ENCODE measurements at places on chromosomes 1 and 21. TPM values are rescaled to one million over a fixed set of nuclear protein-coding genes. Genes with fewer than 3 reads are reported as not detected.

The AUNIP gene
- total RNA-seq: 0.26 TPM

The LCE3E gene
- not detected for total RNA-seq

The ETV3 gene
- total RNA-seq: 27.0 TPM

DNA sequence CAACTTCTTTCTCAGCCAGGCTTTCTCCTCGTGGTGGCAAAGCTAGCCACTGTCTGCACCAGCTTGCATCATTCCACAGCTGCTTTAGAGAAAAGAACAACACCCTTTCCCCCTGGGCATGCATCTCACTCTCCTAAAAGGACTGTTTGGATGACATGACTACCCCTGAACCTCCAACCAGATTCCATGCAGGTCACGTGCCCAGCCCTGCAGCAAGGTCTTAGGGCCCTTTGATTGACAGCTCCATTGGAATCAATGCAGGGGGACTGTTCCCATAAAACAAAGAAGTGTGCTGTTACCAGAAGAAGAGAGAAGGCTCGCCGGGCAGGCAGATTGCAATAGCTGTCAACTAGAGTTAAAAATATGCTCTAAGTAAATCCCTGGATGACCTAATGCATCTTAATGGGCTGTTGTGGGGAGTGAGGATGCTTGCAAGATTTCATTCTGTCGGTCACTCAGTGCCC, 24.4 kb downstream of the KCNA2 start:
- no peak for DNase-seq

DNA sequence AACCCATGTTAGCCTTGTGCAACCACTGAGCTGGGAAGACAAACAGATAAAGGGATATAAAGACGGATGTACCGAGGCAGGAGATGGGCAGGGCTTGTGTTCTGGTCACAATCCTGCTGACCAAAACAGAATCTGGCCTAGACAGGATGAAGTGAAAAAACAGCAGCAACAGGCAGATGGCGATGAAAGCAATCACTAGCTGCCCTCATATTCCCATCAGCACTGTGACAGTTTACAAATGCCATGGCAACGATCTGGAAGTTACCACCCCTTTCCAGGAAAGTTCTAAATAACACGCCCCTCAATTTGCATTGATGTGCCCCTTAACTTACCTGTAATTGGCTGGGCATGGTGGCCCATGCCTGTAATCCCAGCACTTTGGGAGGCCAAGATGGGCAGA, 40.6 kb upstream of the CD46 start:
- DNase-seq: no peak

GRCh38 chr21:30227633-30228404, 11.9 kb upstream of the CLDN8 start:
- DNase-seq: peak; percentile 83

- DNase-seq: no peak
Observed at GRCh38 chr1:177384461-177384860, 213.7 kb downstream of the BRINP2 start.

- peak; percentile 23 for DNase-seq
Observed at GRCh38 chr1:114353262-114353661, 157.7 kb downstream of the TRIM33 start.

DNA sequence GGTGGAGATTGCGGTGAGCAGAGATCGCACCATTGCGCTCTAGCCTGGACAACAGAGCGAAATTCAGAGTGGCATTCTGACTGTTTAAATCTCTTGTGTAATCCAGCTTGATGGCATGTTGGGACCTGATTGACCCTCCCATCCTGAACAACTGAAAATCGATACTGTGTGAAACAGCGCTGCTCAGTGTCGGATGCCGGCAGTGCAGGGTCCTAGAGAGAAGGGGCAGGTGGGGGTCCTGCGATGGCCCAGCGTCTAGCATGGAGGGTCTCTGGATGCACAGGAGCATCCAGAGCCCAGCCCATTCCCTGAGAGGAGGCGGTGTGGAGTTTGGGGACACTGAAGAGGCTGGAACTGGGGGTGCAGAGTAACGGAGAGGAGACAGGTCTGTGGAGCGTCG, 15.8 kb downstream of the AGT start:
- DNase-seq: no peak

GRCh38 chr1:37574834-37575480, 18.2 kb downstream of the DNALI1 start:
- peak; percentile 34 for DNase-seq

DNA sequence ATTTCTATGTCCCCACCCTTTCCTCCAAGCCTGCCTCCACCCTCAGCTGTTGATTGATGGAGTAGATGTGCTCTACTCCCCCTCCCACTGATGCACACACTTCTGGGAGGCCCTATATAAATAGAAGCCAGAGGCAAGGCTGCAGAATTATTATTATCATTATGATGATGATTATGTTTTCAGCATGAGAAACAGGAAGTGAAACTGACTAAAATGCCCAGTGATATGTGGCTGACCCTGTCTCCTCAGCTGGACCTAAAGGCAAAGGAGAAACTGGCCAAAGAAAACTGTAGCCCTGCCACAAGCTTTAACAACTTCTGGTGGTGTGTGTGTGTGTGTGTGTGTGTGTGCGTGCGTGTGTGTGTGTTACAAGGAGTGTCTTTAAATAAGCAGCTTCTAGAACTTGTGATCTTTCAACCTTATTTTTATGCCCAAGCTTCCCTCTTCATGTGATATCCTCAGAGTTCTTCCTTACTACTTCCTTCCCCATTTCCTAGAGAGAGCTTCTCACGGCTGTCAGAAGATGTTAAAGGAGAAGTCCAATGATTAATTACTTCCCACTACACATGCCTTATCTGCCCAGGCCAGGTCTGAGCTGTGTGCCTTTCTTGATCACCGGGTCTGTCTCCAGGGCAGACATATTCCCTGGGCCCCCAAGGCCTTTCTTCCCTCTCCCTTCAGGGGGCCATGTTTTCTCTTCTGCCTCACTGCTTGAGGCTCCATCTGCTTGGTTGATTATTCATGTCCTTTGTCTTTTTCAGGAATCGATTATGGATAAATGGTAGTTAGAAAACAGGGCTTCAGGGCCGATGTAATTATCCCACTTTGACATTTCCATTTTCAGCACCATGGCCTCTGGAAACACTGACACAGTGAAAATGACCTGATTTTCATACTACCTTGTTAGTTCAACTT, 11.6 kb upstream of the MAPKAPK2 start:
- DNase-seq: no peak

DNA sequence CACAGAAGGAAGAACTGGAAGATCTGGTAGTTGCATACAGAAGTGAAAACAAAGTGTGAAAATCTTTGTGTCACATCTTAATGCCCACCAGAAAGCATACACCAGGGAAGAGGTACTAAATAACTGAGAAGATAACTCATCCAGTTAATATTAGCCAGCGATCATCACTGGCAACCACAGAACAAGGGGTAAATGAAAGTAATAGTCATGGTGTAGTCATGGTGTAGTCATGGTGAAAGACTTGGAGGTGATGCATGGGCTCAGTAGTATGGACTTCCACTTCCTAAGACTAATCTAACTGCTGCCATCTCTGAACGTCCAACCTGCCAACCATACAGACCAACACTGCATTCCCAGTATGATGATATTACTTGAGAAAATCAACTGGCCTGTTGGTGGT, 481.2 kb upstream of the NR5A2 start:
- no peak for DNase-seq

- no peak for DNase-seq
Observed at GRCh38 chr1:48681476-48682305, 95.0 kb downstream of the BEND5 start.

DNA sequence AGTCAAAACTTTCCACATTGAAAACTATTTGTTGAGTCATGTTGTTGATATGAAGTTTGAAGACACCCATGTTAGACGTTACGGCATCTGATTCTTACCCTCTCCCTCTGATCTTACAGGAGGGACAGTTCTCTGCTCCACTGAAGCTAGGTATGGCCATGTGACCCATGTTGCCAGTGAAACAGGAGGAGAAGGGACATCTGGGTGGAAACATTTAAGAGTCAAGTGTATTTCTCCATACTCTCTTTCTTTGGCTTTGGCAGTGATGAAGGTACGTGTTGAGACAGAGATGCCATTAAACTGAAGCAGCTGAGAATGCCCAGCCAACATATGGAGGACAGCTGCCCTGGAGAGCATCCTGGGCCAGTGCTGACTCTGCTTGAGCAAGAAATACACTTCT, 198.4 kb upstream of the PTGFR start:
- no peak for DNase-seq

DNA sequence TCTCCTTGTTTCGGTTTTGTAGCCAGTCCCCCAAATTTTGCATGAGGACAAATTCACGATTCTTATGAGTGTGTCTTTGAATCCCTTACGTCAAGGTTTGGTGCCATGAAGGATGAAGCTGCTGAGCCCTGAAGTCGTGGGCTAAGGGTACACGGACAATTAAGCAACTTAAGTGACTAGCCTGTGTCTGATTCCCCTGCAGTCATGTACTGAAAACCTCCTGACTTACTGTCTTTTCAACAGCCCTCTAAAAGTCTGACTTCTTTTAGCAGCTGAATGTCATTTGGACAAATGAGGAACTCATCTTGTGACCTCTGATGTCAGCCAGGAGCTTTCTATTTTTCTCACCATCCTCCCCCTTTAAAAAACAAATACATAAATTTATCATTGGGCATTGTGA, 27.1 kb upstream of the C1orf105 start:
- no peak for DNase-seq

GRCh38 chr1:26827663-26828062, 1.2 kb downstream of the ZDHHC18 start:
- DNase-seq: no peak

- DNase-seq: no peak
Observed at GRCh38 chr1:42961312-42962091, 2.8 kb upstream of the SLC2A1 start.

DNA sequence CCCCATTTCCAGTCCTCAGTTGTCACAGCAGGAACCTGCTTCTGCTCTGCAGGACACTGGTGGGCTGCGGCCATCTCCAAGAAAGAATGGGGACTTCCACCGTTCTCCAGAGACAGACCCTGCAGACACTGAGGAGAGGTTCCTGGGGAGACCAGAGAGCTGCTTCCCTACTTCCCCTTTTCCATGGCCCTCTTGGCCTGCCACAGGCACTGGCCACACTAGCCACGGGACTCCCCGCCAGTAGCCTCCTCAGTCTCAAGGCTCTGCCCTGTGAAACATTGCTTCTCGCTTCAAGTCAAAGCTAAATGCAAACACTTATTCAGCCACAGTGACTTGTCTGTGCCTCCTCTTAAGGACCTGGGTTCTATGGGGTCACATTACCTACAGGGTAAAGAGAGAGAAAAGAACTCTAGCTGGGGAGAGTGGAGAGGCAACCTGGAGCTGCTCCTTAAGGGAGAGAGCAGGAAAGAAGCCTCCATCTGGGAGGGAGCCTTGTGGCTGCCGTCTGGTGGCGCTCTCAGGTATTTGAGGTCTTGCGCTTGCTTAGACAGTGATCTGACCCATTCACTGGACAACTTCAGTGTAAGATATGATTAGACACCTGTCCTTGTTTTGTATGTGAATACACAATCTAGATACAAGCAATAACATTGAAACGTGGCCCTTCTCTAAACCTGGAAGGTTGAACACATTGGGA, 5.4 kb upstream of the SLAMF8 start:
- no peak for DNase-seq

DNA sequence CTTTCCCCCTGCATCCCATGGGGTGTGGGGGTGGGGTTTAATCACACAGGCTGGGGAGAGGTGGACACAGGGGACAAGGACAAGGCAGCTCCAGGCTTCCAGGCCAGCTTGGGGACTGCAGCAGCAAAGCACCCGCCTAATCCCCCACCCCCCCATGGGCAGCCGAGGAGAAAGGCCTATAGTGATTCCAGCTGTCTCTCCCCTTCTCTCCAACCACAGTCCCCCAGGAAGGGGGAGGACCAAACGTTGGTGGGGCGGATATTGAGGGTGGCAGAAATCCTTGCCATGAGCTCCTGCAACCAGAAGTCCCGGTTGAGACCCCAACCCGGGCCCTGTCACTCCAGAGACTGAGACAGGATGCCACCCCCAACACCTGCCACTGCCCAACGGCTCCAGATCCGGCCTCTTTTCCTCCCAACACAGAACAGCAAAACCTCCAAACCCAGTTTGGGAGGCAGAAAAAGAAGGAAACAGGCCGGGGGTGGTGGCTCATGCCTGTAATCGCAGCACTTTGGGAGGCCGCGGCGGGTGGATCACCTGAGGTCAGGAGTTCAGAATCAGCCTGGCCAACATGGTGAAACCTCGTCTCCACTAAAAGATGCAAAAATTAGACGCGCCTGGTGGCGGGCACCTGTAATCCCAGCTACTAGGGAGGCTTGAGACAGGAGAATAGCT, 1.7 kb downstream of the EPHA2 start:
- DNase-seq: no peak

DNA sequence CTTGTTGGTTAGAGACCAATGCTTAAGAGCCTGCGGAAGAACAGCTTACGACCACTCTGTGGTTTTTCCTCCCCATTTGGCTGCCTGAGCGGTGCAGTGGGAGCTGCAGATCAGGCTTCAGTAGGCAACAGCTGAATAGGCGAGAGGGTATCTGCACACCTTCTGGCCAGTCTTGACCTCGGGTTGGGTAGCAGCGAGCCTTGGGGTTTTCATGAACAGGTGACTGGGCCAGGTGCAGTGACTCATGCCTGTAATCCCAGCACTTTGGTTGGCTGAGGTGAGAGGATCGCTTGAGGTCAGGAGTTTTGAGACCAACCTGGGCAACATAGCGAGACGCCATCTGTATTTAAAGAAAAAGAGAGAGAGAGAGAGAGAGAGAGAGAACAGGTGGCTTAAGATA, 41.0 kb downstream of the NENF start:
- DNase-seq: no peak

- peak; percentile 18 for DNase-seq
Observed at GRCh38 chr1:234111458-234112142, 207.1 kb downstream of the SLC35F3 start.
